MG63 (cell line): ENCODE measurements at places on chromosomes 3 and 15.

DNA sequence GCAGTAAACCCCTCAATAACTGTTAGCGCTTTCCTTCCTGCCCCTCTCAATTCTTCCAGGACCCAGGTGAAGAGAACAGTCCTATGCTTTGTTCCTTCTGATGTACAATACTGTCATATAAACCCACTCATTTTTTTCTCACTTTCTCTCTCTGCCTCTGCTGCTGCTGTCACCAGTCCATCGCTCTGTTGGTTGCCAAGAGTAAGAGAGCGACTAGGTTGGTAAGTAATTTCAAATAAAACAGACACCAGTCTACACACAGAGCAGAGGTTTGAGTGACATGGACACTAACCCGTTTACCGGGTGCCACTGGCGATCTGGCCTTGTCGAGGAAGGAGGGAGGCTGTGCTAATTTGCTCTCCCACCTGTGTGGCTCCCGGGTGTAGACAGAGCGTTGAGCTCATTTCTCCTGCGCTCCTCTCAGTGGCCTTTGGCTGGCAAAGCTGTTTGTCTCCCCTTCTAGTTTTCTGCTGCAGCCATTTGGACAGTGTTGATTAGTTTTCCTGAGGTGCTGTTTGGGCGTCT is 215.4 kb downstream of the THSD4 start:
- no peak for DNase-seq

DNA sequence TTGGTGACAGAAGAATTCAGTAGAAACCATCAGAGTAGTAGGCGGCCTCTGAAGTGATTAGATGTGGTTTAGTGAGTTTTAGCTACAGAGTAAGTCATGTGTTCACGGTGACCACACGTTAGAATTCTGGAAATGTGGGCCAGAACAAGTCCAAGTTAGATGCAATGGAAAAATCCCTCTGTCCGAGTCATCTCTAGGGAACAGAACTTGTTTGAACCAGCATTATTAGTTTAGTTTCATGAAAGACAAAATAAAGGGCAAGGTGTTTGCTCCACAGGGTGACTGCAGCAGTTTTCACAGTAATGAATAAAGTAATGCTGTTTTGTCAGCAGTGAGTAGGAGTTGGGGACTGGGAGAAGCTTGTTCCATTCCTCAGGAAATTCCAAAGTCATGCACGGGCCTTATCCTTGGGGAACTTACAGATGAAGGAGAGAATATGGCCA is 100.2 kb downstream of the CGNL1 start:
- peak; percentile 5 for DNase-seq

GRCh38 chr15:57012556-57012955 is 94.1 kb downstream of the TCF12 start:
- no peak for DNase-seq

DNA sequence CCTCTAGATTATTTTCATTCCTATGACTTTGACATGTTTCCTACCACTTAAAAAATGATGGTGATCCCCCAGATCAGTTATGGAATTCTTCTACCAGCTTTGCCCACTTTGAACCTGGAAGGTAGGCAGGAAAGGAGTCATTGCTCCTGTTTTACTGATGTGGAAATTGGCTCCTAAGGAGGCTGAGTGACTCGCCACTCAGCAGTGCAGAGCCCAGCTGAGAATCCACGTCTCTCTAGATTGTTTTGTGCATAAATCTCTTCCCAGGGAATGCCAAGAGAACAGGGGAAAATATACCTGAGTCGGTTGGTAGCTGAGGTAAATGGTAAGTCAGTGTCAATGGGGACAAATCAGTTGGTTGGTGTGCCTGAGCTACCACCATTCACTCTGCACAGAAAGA is 4.7 kb downstream of the LTF start:
- no peak for DNase-seq

DNA sequence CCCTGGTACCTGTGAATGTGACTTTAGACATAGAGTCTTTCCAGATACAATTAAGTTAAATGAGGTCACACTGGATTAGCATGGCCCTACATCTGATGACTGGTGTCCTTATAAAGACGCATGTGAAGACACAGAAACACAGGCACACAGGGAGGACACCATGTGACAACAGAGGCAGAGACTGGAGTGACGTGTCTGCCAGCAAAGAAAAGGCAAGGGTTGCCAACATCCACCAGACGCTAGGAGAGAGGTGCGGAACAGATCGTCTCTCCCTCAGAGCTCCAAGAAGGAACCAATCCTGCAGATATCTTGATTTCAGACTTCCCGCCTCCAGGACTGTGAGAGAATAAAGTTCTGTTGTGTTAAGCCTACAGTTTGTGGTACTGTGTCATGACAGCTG is 42.8 kb downstream of the CX3CR1 start:
- no peak for DNase-seq

GRCh38 chr3:73214846-73215245 is 153.4 kb downstream of the EBLN2 start:
- DNase-seq = no peak

- DNase-seq = no peak
Observed at GRCh38 chr3:47475029-47475569, 642 bp downstream of the SCAP start.

- DNase-seq = no peak
Observed at GRCh38 chr3:58555203-58555602, 18.2 kb upstream of the ACOX2 start.

DNA sequence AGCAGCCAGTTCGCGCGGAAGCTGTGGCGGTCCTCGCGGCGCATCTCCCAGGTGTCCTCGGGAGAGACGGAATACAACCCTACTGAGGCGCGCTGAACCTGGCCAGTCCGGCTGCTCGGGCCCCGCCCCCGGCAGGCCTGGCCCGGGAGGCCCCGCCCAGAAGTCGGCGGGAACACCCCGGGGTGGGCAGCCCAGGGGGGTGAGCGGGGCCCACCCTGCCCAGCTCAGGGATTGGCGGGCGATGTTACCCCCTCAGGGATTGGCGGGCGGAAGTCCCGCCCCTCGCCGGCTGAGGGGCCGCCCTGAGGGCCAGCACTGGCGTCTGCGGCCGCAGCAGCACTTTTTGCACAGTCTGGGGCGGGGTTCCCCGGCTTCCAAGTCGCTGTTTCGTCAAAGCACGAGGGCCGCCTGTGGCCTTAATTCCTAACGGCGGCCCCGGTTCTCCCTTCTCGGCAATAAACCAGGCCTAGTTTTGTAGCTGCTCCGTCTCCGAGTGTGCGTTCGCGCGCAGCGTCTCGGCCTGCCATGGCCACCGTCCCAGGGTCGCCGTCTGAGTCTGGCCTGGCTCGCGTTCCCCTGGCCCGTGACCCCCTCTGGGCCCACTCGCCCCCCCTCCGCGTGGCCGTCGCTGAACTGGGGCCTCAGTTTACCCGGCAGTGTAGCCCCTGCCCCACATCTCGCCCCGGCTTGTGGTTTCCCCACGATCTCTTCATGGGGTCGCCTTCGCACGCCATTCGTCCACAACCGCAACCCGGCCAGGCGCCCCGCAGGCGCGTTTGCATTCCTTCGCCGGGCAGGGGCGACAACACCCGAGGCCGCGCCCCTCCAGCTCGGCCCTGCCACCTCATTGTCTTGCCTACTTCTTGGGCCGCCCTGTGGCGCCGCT is 30.0 kb downstream of the NBEAL2 start:
- peak; percentile 76 for DNase-seq

- no peak for DNase-seq
Observed at GRCh38 chr3:11415099-11415498, 142.9 kb downstream of the ATG7 start.

DNA sequence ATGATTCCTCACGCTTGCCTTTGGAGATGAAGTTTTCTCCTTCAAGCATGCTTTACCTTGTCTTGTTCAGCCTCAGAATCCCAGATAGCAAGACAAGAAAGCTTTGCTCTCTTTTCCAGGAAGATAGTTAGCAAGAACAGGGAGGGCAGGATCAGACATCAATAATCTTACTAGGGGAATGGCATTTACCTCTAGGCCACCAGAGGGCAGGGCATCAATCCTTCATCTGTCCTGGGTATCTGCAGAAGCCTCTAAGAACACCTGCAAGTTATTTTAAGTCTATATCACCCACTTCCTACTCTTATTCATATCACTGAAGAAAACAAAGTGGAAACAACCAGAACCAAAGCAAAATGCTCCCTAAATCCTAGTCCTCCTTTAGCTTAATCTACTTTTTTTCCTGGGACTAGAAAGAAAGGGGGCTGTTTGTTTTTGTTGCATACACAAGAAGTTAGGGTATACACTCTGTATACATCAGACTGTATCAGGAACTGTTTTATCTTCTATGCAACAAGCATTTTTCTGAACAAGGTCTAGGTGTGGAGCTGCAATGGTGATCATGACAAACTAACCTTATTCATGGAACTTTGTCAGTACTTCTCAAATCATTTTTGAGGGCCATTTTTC is 862.5 kb downstream of the CADM2 start:
- DNase-seq = peak; percentile 3

- no peak for DNase-seq
Observed at GRCh38 chr3:57043518-57043917, 16.9 kb upstream of the SPATA12 start.

DNA sequence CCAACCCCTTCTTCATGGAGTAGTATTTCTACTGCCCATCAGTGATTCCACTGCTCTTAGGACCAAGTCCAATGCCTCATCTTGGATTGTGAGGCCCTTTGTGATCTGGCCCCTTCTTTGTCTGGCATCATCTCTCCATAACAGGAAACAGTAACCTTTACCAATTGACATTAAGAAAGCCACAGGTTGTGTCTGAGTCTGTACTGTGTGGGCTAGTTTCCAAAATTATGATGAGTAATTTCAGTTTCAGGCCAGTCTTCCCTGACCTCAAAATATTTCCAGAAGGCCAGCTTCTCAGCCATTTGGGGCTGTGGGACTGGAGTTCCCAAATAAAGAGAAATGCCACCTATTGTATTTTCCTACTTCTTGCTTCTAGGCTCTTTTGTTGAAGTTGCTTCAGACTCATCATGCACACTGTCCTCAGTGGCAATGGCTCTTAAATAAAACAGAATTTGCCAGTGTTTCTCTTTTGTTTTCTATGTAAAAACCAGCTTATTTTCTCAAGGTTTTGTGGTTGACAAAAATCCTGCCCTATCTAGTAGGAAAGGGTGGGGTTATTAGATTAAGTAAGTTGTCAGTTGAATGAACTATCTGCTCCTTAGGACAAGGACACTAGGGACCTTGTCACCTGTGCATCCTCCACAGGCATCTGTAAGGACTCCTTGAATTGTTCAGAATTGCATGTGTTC is 47.0 kb upstream of the ACKR4 start:
- DNase-seq = peak; percentile 48

GRCh38 chr3:50270422-50271224 is 1.7 kb downstream of the SEMA3B start:
- no peak for DNase-seq

GRCh38 chr3:64343689-64344430 is 118.6 kb upstream of the PRICKLE2 start:
- no peak for DNase-seq

DNA sequence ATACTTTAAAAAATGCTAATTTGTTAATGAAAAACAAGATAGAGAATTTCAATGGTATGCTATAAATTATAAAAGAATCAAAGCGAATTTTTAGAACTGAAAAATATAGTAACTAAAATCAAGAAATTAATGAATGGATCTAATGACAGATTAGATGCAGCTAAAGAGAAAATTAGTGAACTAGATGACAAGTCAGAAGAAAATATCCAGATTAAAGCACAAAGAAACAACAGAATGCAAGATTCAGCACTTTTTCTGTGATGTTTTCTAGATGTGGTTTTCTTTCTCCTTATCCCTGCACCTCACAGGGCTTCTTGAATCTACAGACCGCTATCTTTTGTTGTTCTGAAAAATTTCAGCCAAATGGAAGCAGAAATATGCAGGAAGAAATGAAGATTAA is 54.4 kb downstream of the INO80 start:
- no peak for DNase-seq

DNA sequence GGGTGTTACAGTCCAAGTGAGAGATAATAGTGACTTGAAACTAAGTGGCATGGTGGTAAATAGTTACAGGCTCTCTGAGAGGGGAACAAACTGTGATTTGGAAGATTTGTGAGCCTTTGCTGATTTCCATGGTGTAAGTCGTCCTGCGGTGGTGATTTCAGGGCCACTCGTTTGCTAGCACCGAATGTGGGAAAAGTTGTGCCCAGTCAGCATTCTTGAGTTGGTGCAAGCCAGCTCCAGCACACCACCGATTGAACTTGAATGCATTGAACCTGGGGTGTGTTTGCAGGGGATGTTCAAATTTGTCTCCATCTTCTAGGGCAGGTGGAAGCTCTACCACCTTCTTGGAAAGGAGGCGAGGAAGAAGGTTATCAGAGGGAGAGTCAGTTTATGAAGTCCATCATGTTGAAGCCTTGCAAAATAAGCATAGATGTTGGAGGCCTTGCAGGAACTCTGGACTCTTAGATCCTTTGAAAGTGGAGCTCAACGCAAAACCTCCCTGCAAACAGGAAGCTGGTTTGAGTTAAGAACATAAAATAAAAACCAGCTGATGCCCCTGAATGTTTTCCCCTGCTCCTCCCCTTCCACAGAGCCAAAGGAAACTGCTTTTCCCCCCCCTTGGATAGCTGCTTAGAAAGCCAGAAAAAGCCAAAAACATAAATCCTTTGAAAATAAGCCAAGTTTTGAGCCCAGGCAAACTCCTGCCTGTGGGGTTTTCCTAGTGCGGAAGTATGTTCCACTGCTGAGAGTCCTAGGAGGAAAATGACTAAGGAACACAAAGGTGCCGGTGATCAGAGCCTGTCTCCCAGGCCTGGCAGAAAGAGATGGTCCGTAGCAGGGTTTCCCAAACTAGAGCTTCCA is 21.9 kb downstream of the MAPKBP1 start:
- no peak for DNase-seq

- DNase-seq = no peak
Observed at GRCh38 chr15:80501476-80501875, 97.3 kb downstream of the ARNT2 start.

DNA sequence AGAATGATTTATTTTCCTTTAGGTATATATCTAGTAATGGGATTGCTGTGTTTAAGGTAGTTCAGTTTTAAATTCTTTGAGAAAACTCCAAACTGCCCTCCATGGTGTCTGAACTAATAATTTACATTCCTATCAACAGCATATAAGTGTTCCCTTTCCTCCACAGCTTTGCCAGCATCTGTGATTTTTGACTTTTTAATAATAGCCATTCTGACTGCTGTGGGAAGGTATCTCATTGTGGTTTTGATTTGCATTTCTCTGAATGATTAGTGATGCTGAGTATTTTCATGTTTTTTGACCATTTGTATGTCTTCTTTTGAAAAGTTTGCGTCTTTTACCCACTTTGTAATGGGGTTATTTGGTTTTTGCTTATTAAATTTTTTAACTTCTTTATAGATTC is 571.6 kb upstream of the CCDC54 start:
- no peak for DNase-seq

- DNase-seq = peak; percentile 47
Observed at GRCh38 chr3:5071061-5071460, 51.0 kb upstream of the ARL8B start.

- no peak for DNase-seq
Observed at GRCh38 chr3:122430371-122430770, 14.5 kb upstream of the WDR5B start.

DNA sequence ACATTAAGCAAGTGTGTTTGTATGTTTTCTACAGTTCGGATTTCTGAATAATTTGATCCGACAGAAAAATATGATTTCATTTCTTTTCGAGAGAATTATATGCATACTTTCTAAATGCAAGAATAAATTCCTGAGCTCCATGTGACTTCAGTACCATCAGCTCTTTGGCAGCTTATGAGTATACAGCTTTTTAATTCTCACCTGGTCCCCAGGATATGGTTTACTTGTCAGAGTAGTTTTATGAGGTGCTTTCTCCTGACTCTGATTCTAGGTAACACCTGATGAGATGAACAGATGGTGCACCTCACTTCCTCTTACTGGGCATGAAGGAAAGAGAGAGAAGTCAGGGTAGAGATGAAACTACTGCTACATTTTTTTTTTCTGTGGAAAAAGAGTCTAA is 3.1 kb downstream of the HGD start:
- DNase-seq = no peak
